Stimulated activated CD4-positive, alpha-beta T cell treated with anti-CD3 and anti-CD28 coated beads, Interleukin-1b, Interleukin-23, amount 100 ng/mL, for 1 hour (primary cell): ENCODE measurements at places on chromosomes 1 and 21.

DNA sequence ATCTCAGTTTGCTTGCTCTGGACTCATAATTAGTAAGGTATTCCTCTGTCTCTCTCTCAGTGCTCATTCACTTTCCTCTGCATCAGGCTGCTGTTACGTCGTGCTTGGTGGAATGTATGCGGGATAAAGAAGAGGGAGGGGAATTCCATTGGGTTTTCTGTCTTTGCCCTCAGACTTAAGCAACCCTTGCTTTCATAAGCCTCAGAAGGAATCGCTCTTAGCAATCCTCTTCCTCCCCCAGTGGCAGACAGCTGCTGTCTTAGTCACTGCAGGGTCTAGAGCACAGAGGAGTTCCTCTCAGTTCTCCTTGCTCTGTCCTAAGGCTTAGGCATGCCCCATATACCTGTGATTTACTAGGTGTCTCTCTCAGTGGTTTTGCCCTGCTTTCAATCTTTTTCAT, 19.1 kb upstream of the NTMT2 start:
- no peak for DNase-seq

- no peak for DNase-seq
These were observed 96.5 kb downstream of the ATP1B1 start for GRCh38 chr1:169202791-169203665.

- peak; percentile 76 for DNase-seq
These were observed 43.5 kb upstream of the RAB4A start for GRCh38 chr1:229227298-229227919.

GRCh38 chr1:14350197-14350596, 248.3 kb upstream of the KAZN start:
- no peak for DNase-seq

- DNase-seq = no peak
These were observed 5.0 kb upstream of the ACOT11 start for GRCh38 chr1:54542962-54543539.

DNA sequence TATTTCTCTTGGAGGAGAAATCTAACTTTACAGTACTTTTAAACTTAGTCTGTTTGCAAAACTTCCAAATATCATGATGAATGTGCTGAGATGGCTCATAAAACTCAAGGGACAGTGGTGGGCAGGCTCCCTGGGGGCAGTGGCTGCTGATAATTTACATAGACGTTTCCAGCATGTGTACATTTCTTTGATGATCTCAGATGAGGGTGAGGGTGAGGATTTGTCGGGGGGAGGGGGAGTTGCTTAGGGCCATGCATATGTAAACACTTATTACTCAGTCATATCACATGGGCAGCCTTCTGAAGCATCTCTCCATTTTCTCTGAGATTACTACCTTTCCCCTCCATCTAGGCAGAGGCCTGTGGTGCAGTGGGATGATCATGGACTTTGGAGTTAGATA, 152.9 kb upstream of the HMGB4 start:
- DNase-seq = no peak

DNA sequence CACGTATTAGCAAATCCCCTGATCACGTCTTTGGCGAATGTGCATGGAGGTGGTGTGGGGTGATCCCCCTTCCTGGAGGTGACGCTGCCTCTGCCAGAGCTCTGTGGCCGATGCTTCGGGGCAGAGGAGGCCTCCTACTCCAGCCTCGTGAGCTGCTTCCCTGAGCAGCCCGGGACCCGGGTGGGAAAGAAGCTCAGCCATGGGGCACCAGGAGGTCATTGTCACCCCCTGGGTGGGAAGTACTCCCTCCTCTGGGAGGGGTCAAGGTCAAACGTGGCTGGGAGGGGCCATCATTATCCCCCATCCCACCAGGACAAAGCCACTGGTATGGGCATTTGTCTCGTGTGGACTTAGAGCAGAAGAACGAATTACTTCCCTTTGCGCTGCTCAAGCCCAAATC, 40.7 kb downstream of the KCNAB2 start:
- DNase-seq = no peak

DNA sequence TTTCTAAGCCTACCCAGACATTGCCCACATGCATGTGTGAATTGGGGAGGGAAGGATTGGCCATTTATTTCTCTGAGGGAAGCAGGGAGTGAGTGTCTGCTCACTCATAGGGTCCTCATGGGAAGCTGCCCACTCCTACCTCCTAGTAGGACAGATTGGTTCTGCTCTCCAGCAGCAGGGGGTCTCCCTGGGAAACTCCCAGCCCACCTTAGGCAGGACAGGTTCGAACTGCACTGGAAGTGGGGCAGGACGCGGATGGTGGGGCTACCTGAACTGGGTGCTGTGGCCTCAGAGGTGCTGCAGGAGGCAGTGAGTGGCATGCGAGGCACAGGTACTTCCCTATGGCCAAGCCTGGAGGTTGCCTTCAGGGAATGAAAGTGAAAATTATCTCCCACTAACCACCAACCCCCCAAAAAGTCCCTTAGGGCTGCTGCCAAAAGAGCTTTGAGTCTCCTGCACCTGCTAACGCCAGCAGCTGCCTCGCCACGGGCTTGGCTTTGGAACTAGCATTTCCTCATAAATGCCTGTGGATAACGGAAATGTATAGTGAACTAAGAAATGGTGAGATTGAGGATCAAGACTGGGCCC, 157.0 kb upstream of the COA6 start:
- no peak for DNase-seq

GRCh38 chr1:153678519-153679336, at the start of gene NPR1:
TSS of gene NPR1 (plus strand) at chr1:153678688. CDS start at chr1:153679109, 421 bp downstream.
- no peak for DNase-seq

- no peak for DNase-seq
These were observed 34.2 kb downstream of the CNN3 start for GRCh38 chr1:94892604-94893254.

DNA sequence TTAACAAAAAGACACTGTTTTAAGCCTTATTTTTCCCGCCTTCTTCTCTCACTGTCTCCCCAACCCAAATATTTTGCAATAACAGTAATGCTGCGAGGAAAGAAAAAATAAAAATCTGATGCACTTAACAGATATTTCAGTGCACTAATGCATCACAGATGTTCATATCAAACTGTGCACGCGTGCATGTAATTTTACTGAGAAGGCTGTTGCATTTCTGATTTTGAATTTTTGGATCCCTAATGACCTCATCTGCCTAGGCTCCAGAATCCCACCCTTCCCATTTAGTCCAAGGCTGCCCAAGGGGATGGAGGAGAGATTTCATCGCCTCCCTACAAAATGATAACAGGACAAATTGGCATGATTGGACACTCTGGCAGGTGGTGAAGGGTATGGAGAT, 5.5 kb downstream of the TRABD2B start:
- no peak for DNase-seq

DNA sequence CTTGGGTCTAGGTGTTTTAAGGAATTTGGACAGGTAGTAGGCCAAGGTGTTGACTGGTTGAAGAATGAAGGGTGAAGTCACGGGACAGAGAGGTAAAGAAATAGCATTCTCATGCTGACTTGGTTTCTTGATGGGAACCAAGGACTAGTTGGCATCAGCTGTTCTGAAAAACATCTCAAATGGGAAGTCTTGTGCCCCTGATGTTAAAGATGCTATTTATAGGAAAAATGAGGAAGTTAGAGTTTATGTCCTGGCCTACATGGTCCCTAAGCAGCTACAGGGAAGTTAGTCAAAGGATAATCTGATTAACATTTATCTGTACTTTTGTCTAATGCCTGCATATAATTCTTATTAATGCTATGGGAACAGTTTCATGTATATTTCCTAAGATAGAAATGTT, 262.4 kb downstream of the HHIPL2 start:
- no peak for DNase-seq

- no peak for DNase-seq
These were observed 87.0 kb downstream of the EIF4G3 start for GRCh38 chr1:21089731-21090130.

DNA sequence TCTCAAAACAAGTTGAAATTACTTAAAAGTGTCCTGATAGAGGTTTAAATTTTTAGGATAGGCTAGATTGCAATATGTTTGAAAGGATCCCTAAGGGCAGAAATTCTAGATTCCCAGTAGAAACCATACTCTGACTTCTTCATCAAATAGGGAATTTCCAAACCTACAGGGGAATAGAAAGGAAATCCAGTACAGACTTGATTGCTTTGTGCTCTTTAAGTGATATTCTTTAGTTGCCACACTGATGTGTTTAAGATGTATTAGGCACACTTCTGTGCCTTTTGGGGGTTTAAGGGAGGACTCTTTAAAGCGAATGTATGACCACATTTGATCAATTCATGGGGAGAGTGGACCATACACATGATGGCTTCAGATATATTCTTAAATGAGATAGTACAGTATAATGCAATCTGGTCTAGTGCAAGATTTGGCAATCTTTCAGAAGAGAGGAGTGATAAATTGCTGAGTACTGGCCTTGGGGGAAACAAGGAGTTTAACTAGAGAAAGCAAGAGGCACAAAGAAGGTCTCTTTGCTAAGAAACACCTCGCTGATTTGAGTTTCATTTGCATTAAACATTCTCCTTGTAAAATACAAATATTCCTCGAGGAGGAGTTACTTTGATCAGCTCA, 268.8 kb upstream of the NR5A2 start:
- no peak for DNase-seq

DNA sequence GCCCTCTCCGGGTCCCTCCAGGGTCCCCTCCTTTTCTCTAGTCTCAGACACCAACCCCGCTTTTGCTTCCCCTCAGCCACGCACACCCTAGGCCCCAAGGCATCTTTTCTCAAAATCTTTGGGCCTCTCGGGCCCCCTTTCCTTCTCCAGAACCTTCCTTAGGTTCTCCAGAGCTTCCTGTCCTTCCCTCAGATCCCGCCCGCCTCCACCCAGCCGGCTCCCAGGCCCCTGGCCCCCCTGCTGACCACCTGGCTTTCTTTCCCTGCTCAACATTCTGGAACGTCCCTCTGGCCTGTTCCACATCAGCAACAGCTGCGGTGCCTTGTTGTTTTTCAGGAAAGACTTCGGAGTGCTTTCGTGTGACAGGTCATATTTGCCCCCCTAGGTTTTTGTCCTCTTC, 1.2 kb downstream of the ZDHHC18 start:
- no peak for DNase-seq

DNA sequence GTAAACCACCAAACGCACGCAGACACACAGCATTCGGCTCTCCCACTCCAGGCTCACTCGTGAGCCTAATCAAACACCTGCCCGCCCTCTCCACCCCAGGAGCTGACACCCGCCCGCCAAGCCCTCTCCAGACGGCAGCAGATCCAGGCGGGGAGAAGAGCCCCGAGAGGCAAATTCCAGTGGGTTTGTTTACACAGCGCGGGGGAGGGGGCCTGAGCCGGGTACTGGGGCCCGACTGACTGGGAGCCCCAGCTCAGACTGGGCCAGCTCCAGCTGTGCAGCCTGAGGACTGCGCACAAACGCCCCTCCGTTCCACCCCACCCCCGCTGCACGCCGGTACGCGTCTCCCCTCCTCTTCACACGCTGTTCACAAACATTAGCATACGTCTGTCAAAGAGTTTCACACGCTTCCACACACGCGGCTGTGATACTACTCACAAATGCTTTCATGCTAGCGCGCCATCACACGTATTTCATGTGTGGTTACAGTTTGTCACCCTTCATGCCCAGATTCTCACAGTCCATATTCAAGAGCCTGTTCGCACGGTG, 1.0 kb upstream of the EFNA1 start:
- no peak for DNase-seq

DNA sequence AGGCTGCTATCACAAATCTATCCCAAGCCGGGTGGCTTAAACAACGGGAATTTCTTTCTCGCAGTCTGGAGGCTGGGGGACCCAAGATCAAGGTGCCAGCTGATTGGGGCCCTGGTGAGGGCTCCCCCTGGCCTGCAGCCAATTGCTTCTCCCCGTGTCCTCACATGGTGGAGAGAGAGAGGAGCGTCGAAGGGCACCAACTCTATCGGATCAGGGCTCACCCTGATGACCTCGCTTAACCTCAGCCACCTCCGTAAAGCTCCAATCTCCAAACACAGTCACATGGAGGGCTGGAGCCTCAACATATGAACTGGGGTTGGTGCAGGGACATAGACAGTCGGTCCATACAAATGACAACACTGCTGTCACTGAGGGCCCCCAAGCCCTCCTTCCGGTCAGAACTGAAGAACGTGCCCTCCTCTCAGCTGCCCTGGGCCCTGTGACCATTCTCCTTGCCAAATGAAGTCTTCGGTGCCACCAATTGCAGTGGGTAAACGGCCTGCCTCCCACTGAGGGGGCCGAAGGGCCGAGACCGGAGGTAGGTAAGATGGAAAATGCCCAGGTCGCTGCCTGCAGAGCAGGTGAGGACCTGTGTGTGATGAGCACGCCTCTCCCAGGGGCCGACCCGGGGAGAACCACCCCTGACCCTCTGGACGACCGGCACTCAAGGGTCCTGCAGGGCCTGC, 211.0 kb downstream of the TOMM20 start:
- DNase-seq = no peak

DNA sequence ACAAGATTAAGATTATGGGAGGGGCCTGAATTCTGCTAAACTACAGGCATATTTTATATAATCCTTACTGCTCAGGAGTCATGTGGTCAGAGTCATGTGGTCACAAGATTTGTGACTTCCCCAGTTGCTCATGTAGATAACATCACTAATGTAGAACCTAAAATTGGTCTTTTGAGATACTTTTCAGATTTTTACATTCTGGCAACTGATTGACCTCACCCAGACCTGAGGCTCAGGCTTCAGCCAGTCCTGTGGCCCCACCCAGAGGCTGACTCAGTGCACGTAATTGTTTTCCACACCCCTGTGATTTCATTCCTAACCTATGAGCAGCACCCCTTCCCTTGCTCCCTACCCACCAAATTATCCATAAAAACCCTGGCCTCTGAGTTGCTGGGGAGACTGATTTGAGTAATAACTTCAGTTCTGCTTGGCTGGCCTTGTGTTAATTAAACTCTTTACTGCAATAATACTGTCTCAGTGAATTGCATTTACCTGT, 41.7 kb upstream of the ZNF326 start:
- DNase-seq = no peak

- DNase-seq = no peak
These were observed 334 bp upstream of the SARS1 start for GRCh38 chr1:109213345-109213823.

DNA sequence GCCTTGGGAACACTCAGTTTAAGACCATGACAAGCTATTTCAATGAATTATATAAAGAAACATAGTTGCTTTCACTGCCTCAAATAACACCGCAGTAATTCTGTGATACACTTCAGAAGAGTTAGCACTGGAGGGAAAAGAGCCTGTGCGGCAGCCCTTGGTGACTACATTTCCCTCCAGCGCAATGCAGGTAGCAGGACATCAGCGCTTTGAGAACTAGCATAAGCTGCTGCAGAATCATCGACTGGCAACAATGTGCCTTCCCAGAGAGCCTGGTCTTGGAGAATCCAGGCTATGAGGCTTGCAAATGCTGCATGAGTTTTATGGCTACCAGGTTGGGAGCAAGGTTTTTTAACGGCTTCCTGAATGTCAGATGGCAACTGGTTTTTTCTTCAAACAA, 7.5 kb downstream of the NRIP1 start:
- no peak for DNase-seq

DNA sequence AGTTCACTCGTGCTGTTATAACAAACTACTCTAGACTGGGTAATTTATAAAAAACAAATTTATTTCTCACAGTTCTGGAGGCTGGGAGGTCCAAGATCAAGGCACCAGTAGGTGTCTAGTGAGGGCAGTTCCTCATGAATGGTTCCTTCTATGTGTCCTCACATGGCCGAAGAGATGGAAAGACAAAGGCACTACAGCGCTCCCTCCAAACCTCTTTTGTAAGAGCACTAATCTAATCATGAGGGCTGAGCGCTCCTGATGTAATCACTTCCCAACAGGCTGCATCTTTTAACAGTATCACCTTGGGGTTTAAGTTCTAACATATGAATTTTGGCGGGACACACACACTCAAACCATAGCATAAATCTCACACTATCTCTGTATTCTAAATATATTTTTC, 54.0 kb upstream of the KANK4 start:
- DNase-seq = no peak

- DNase-seq = no peak
These were observed 111.3 kb downstream of the TNFSF18 start for GRCh38 chr1:172939475-172939874.
